Urinary bladder (tissue), 4 donors: ENCODE measurements at places on chromosomes 6 and 20. TPM values are rescaled to one million over a fixed set of nuclear protein-coding genes. Genes with fewer than 3 reads are reported as not detected.

DNA sequence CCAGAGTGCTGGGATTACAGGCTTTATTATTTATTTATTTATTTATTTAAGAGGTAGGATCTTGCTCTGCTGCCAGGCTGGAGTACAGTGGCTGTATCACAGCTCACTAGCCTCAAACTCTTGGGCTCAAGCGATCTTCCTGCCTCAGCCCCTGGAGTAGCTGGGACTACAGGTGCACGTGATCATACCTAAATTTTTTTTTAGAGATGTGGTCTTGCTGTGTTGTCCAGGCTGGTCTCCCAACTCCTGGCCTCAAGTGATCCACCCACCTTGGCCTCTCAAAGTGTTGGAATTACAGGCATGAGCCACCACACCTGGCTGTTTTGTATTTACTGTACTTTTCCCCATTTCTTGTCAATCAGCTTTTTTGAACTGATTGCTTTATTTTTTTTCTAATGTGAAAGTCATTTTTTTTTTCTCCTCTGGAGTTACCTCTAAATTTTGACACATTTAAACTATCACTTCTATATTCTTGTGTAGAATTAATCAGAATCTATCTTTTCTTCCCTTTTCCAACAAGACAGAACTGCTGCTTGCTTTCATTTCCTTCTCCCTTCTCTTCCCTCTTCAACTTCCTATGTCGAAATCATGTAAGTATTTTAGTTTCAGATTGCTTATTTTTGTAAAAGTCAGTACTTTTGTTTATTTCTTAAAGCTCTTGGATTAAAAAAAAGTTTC is 12.0 kb downstream of the PANK2 start:
- DNase-seq, result no peak

GRCh38 chr6:147903321-147903720 is 394.8 kb downstream of the SAMD5 start:
- DNase-seq, result no peak

DNA sequence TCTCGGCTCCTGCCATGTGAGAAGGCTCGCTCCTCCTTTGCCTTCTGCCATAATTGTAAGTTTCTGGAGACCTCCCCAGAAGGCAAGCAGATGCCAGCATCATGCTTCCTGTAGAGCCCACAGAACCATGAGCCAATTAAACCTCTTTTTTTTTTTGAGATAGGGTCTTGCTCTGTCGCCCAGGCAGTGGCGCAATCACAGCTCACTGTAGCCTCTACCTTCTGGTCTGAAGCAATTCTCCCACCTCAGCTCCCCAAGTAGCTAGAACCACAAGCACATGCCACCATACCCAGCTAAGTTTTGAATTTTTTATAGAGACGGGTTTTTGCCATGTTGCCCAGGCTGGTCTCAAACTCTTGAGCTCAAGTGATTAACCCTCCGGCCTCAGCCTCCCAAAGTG is 28.6 kb downstream of the RING1 start:
- no peak for DNase-seq

GRCh38 chr6:139753198-139753861 is 378.9 kb upstream of the CITED2 start:
- no peak for DNase-seq

- no peak for DNase-seq
These were observed 1.4 kb downstream of the RPRD1B start for GRCh38 chr20:38034961-38035360.

DNA sequence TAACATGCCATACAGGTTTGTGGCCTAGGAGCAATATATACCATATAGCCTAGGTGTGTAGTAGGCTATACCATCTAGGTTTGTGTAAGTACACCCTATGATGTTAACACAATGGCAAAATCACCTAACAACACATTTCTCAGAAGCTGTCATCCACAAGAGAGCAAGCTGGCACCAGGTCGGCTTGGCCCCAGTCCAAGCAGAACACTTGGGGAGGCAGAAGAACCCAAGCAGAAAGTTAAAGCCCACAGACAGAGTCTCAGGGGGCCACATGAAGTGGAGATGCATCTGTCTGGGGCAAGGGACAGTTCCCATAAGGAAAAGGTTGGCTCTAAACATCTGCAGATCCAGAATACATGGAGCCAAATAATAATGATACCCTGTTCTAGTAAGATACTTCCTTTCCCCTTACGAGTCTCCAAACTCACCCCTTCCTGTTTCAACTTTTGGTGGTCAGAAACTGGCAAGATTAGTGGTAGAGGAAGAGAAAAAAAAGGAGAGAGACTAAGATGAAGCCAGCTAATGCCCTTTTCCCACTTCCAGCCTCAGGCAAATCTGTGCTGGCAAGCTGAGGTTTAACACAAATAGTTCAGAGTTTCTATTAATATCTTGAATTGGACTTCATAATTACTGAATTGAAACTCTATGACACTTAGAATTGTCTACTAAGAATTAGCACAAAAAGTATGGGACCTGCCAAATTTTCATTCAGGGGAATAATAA is 29.5 kb downstream of the TCF21 start:
- no peak for DNase-seq

DNA sequence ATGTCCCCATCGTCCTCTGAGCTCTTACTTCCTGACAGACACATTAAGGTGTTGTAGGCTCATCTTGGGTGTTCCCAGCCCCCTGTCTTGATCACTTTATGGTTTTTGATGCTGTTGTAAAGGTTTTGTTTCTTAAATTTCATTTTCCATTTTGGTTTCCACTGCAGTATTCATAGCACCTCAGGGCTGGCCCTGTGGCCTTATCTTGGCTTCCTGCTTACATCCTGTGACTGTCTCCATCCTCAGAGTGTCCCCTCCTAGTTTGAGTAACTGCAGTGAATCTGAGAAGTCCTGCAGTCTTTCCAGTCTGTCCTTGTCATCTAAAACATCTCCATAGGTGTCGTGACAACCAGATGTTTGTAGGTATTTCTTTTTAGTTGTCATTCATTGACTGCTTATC is 50.9 kb downstream of the JARID2 start:
- DNase-seq, result no peak

DNA sequence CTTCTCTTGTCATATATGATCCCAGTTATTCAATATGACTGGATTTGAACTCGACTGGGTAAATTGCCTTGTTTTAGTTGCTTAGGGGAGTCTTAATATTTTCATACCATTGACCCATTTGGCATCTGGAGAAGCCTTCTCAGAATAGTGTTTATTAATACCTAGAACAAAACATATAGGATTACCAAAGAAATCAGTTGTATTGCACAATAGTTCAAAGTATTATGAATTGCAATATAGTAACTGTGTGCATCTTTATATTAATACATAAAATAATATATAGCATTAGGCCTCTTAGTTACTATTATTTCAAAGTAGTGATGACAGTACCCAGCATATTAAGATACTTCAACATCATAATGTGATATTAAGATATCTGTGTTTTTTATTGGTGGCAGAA is 177.8 kb downstream of the PLCB4 start:
- no peak for DNase-seq

- DNase-seq, result no peak
These were observed 20.9 kb downstream of the SLC9A8 start for GRCh38 chr20:49833483-49833882.

DNA sequence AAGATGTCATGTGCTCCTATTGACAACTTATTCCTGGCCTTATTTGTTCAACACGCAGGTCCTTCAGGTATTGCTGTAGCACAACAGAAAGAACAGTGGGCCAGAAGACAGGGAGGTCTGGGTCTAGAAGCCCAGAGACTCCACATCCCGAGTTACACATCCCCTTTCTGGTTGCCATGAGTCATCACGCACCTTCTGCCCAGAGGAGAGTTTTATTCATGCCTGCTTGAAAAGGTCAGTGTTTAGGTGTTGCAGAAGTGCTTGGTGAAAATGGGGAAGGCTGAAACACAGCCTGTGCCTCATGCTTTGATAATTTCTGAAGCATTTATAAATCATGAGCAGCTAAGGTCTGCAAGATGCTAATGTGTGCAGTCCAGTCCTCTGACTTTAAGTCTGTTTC is 256.4 kb downstream of the GMPR start:
- DNase-seq, result no peak

- no peak for DNase-seq
These were observed 71.8 kb downstream of the FIG4 start for GRCh38 chr6:109762769-109763441.

- no peak for DNase-seq
These were observed 23.5 kb downstream of the PTCHD4 start for GRCh38 chr6:48087448-48087847.

GRCh38 chr6:24064832-24065231 is 61.2 kb upstream of the NRSN1 start:
- no peak for DNase-seq

GRCh38 chr6:15364401-15365037 is 118.7 kb downstream of the JARID2 start:
- DNase-seq, result no peak

DNA sequence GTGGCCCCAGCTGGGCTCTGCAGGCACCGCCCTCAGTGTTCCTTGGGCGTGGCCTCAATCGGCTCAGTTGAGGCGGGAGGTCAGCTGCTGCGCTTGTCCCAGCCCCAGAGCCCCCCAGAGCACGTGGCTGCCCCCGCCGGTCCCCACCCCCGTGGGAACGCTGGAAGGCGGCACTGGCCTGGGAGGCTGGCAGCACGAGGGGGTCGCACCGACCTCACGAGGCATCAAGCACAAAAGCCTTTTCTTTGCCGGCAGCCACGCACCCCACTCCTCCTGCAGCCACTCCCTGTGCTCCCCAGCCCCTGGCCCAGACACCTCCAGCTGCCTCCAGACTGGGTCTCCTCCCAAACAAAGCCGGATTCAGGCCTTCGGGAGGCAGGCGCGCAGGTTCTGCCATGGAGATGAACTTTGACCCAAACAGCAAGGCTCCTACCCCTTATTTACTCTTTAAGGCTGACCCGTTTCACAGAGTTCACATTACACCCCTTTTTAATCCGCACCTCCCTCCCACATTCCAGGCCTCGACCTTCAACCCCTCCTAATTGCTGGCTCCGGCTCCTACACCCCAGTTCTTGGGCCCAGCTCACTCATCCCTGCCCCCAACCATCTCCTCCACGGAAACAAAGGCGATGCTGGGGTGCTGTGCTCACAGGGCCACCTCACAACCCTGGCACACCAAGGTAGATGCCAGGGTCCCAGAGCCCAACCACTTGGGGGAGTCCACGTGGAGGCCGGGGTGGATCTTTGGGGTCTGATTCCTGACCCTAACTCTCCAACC is 111.7 kb downstream of the NOL4L start:
- DNase-seq, result no peak

- DNase-seq, result peak; percentile 29
These were observed 19.6 kb upstream of the FERMT1 start for GRCh38 chr20:6142348-6142993.

DNA sequence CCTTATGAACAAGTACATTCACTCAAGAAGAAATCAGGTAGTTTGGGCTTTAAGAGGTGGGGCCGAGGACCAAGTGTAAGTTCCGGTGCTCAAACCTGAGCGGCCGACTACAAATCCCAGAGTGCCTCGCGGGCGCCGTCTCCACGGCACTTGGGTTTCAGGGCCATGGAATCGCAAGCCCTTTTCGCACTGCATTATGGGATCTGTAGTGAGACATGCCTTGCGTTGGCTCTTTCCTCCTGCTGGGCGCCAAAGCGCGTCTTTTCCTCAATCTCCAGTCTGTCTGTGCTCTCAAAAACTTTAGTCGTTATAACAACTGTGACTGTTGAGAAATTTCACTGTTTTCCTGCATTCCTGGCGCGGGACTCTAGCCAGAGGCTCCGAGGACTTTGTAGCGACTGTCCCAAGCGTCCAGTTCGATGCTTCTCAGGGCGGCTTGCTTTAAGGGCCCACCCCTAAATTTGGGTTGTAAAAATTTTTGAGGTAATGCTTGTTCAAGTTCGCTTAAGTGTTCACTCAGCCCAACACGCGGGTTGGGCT is 408 bp upstream of the FBXO9 start:
- peak; percentile 96 for DNase-seq

GRCh38 chr20:61965606-61966491 is 99.8 kb downstream of the TAF4 start:
- DNase-seq, result no peak

DNA sequence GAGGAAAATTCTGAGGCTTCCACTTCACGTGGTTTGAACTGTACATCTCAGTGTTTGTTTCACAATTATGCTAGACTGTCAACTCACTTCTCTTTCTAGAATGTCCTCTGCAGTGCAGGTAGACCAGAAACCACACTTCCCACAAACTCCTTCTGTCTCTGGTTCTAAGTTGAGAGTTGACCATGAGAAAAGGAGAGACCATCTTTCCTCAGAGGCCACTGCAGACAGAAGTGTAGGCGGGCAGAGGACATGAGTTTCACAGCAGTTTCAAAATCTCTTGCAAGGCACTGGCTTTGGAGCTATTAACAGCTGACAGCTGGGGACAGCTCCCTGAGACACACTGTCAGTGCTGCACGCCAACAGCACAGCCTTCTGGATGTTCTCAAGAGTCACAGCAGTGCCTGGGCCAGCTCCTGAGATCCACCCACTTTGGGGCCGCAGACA is 55.4 kb upstream of the MOXD1 start:
- DNase-seq, result no peak

DNA sequence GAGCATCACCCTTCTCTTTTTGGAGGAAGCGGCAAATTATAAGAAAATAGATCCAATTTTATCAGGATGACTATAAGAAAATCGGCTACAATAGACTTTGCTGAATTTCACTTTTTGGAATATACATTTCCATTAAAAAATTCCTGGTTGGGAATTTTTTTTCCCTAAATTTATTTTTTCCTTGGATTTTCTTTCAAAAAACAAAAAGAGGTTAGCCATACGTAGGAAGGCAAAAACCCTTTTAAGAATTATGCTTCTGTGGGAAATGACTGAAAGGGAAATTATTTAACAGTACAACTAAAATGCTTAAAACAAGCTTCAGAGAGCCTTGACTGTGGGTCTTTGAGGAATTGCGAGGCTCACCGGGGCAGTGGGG is 86.9 kb downstream of the SLC22A23 start:
- DNase-seq, result no peak

- no peak for DNase-seq
These were observed at the start of gene VNN1 for GRCh38 chr6:132713352-132714134. TSS of gene VNN1 (minus strand) at chr6:132714055. CDS start at chr6:132714035, 20 bp downstream.

- no peak for DNase-seq
These were observed 34.6 kb downstream of the TAF8 start for GRCh38 chr6:42084889-42085288.

DNA sequence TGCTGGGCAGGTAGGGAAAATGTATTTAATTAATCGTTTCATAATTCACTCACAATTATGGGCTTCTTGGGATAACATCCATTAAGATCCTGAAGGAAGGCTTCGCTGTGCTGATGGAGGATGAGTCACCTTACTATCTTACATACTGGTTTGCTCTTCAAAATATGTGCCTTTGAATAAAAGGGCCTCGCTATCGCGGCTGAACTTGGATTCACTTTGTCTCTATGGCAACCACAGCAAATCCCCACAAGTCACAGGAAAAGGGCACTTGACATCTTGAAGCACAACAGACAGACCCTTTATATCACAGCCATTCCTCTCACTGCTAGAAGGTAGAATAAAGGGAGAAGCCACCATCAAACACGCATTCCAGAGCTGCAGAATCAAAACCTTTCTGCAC is 141.3 kb upstream of the MYLIP start:
- no peak for DNase-seq

GRCh38 chr6:39903656-39904055 is 30.6 kb downstream of the MOCS1 start:
- no peak for DNase-seq

PACSIN1 gene
- 0.20 TPM for polyA plus RNA-seq

MLN gene
- polyA plus RNA-seq, result not detected

KHDRBS2 gene
- 0.29 TPM for polyA plus RNA-seq

PLTP gene
- 221 TPM for polyA plus RNA-seq

HCRTR2 gene
- not detected for polyA plus RNA-seq

GPR63 gene
- 1.1 TPM for polyA plus RNA-seq

BNIP5 gene
- not detected for polyA plus RNA-seq

SAMD3 gene
- polyA plus RNA-seq, result 0.30 TPM

PSORS1C2 gene
- not detected for polyA plus RNA-seq
